Esophagus squamous epithelium (tissue), 5 donors: ENCODE measurements at places on chromosomes 7 and 10.

GRCh38 chr10:78688230-78688900 is 380.4 kb upstream of the ZMIZ1 start:
- no peak for DNase-seq

- DNase-seq, result no peak
Observed at GRCh38 chr10:132203256-132204077, 16.7 kb downstream of the DPYSL4 start.

GRCh38 chr7:497346-497745 is 22.3 kb downstream of the PDGFA start:
- DNase-seq, result no peak

GRCh38 chr7:28755255-28755654 is 202.9 kb downstream of the TRIL start:
- no peak for DNase-seq

- no peak for DNase-seq
Observed at GRCh38 chr10:29689001-29689400, 54.2 kb upstream of the SVIL start.

- no peak for DNase-seq
Observed at GRCh38 chr7:100894860-100895700, 608 bp downstream of the ACHE start.

- no peak for DNase-seq
Observed at GRCh38 chr7:150753826-150754603, 16.8 kb downstream of the GIMAP5 start.

DNA sequence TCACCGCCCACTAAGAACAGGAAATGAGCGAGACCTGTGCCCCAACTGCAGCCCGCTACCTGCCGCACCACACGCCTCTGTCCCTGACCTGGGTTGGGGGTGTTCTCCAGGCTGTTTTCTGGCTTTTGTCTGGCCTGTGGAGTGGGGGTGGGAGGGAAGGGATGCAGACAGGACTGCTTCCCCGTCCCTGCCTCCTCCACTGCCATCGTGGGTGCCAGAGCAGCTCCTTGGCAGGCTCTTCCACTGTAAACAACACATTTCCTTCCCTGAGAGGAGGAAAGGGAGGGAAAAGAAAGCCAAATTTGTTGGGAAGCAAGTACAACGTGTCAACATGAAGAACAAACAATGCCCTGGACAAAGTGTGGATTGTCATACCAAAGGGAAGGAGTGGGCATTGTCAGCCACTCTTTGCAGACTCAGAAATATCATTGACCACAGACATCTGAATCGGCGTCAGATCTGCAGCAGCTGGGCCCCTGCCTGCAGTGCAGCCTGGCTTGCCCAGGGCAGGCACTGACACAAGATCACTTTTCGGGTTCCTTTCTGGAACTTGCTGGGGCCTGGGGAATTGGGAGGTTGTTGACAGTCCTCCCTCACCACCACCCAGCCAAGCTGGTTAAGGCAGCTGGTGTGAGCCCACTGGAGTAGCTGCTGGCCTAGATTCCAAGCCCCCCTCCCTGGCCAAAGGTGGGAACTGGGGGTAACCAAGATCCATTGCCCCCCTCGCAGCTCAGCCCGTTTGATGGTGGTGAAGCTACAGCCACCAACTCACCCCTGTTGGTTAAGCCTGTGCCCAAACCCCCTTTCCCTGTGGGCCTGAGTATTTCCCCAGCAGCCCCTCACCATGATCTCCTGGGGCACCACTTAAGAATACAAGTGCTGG is 22.6 kb upstream of the TRIM8 start:
- no peak for DNase-seq

GRCh38 chr10:35552650-35553342 is 52.3 kb upstream of the GJD4 start:
- no peak for DNase-seq
